ENCODE measurements at places on chromosomes 16 and 17.

GRCh38 chr17:62692159-62692651, 64.7 kb downstream of the MRC2 start:
- no peak for DNase-seq

DNA sequence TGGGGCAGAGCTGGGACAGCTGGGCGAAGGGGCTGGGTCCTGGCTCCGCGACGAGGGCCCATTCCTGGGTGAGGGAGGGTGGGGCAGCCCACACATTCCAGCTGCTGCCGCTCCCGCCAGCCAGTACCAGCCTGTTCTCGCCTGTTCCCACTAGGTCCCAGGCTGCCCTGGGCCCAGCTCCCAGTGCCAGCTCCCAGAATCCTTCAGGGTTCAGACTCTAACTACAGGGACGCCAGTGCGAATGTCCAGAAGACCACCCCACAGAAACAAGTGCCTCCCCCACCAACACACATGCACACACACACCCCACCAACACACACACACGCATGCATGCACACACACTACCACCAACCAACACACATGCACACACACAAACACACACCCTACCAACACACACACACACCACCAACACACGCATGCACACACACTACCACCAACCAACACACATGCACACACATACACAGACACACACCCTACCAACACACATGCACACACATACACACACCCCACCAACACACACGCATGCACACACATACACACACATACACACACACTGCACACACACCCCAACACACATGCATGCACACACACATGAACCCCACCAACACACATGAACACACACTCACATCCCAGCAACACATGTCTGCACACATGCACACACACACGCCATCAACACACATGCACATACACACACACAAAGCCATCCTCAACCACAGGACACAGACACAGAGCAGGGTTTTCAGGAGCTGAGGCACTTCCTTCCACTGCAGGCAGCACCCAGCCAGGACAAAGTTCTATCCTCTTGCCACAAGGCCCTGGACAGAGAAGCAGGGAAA, 27.5 kb upstream of the KRT17 start:
- DNase-seq, result no peak

DNA sequence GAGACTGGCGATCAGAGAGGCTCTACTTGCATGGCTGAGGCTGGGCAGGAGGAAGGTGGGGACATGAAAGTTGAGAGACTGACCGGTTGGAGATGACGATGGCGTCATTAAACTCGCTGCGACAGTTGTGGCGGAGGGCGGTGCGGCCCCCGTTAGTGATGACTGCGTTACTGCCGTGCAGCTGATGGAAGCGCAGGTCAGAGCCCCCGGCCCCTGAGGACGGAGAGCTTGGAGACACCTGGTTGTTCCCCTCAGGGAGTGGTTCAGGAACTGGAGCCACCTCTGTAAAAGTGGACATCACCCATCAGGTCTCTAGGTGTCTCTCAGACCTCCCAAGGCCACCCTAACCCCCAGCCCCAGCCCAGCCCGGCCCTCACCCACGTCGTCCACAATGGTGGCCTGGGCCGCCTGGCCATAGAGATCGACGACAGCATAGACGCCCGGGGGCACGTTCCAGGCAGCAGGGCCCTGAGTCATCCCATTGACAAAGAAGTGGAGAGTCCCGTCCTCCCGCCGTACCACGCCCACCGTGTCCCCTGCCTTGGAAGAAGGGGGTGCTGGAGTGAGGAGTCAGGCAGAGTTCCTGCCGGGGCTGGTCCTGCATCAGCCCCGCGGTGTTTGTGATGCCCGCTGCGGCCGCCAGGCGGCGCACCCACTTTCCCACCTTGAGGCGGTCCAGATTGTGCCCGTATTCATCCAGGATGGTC, 5.3 kb downstream of the NEURL4 start:
- peak; percentile 50 for DNase-seq

GRCh38 chr16:78211946-78212345, 112.5 kb downstream of the WWOX start:
- no peak for DNase-seq

GRCh38 chr16:18953547-18953946, 27.3 kb upstream of the SMG1 start:
- no peak for DNase-seq

GRCh38 chr16:87491522-87492290, 1.1 kb downstream of the ZCCHC14 start:
- no peak for DNase-seq

DNA sequence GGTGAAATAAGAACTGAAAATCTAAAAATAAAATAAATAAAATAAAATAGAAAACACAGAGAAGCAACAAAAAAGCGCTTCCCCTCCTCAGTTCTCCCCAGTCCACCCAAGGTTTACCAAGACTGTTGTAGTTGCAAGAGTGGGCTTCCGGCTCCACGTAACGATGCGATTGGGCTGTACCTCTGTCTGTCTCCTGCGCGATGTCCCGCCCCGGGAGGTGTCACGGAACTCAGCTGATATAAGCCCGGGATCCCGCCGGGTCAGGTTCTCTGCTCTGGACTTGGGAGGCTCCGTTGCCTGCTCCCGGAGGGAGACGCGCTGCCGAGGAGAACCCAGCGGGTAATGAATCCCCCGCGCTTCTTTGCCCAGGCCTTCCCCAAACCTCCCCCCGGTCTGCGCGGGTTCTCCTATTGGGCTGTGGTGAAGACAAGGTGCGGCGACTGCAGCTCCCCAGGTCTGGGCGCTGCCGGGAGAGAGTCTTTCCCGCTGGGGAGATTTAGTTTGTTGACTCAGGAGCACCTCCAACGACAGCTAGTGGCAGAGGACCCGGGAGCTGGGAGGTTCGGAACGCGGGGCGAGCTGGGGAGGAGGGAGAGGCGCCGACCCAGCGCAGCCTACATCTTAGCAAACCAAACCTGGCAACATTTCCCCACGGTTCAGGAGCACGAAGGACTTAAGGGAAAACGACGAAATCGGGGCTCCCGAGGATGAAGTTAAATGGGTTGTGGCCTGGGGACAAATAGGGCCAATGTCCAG, at the start of gene SLFN5:
SLFN5 (plus strand) TSS at position 268 of the 756 bp plus-strand sequence. CDS start 15,619 bp downstream, outside the sequence.
- DNase-seq, result peak; percentile 93

GRCh38 chr17:68356520-68356919, 65.2 kb downstream of the ARSG start:
- peak; percentile 36 for DNase-seq

Measured in stimulated activated CD4-positive, alpha-beta T cell treated with anti-CD3 and anti-CD28 coated beads, TNF-alpha, amount 100 ng/mL, for 4 hours (primary cell).